OCI-LY7 (cell line): ENCODE measurements at places on chromosomes 16 and 17. TPM values are rescaled to one million over a fixed set of nuclear protein-coding genes. Genes with fewer than 3 reads are reported as not detected.
A peak's percentile ranks its signal among the peaks of the same experiment; 100 is the strongest.

Gene AANAT
- not detected in 2 replicates for total RNA-seq

Gene TNFRSF13B
- total RNA-seq, result 5.7 and 7.5 TPM in 2 replicates

Gene OR2C1
- total RNA-seq, result not detected in 2 replicates

Gene NPIPA2
- 4.9 and 10.7 TPM in 2 replicates for total RNA-seq

Gene ARHGDIG
- not detected in 2 replicates for total RNA-seq

Gene TMC8
- 219 and 236 TPM in 2 replicates for total RNA-seq

Gene DHRS7C
- total RNA-seq, result not detected in 2 replicates

Gene MYO15A
- 1.4 and 2.0 TPM in 2 replicates for total RNA-seq

Gene ENPP7
- total RNA-seq, result 0.42 and 0.53 TPM in 2 replicates

Gene TMEM100
- 0.30 TPM in 1 of 2 replicates, not detected in the other for total RNA-seq

Gene HOXB6
- not detected in 2 replicates for total RNA-seq

Gene PERCC1
- total RNA-seq, result not detected in 2 replicates

Gene IRX6
- not detected in 2 replicates for total RNA-seq

- no peak for DNase-seq
Measured at GRCh38 chr17:33595828-33596227, 302.7 kb upstream of the ASIC2 start.

- no peak for DNase-seq
Measured at GRCh38 chr16:88656291-88656980, 5.6 kb upstream of the CYBA start.

DNA sequence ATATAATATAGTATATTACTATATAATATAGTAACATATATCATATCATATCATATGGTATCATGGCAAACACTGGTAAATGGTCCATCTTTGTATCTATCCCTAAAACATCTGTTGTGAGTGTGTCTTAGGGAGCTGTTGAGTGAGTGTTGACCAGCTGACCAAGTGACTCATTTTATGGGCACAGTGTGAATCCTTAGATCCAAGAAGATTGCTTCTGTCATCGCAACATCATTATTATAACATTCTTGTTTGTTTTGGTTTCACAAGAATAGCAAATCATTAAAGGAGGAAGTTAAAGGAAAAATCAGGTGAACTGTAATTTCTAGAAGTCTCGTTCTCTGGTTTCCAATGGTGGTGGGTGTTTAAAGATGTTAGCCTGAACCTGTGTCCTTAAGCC is 11.7 kb upstream of the MAF start:
- DNase-seq, result no peak

DNA sequence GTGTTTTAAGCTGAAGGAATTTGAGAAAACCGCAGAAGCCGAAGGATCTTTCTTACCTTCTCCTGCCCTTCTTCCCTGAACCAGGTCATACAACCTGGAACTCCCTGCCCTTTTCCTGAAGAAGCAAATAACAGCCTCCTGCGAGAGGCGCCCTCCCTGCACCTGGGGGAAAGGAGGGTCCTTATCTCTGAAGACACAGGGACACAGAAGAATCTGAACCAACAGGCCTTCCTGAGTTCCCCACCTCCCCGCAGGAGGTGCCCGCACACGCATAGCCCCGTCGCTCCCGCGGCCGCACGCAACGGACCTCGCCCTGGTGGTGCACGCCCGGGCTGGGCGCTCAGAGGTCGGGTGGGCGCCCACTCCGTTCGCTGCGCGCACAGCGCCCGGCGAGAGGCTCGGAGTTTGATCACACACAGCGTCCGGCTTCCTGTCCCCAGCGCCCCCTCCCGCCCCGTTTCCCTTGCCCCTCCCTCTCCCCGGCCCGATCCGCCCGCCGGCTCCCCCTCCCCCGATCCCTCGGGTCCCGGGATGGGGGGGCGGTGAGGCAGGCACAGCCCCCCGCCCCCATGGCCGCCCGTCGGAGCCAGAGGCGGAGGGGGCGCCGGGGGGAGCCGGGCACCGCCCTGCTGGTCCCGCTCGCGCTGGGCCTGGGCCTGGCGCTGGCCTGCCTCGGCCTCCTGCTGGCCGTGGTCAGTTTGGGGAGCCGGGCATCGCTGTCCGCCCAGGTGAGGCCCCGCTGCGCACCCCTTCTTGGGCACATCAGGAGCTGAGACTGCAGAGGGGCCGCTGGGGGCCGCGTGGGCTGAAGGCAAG is at the start of gene TNFSF12:
Gene TNFSF12 (plus strand): TSS at position 474 of the 816 bp plus-strand sequence. CDS start 96 bp downstream, at position 570.
- DNase-seq, result no peak

- peak; percentile 46 for DNase-seq
Measured at GRCh38 chr16:72467157-72467759, 295.3 kb upstream of the PMFBP1 start.

GRCh38 chr16:2209258-2210008 is 1.2 kb downstream of the BRICD5 start:
- no peak for DNase-seq

GRCh38 chr17:57578608-57579225 is 166.4 kb downstream of the CCDC182 start:
- no peak for DNase-seq

DNA sequence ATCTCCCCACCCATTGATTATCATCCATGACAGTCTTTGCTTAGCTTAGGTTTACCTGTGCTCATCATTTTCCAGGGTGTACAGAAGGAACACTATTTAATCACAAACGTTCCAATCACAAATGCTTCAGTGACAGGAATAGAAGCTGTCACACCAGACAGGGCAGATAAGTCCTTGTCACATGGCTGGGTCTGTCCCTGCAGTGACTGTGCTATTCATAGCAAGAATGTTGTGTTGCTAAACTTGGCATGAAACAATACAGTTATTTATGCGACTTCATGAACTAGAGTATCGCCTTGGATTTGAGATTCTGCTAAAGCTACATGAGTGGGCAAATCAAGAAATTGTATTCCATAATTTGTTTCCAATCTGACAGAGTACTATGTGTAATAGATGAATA is 108.4 kb downstream of the CDH13 start:
- DNase-seq, result no peak

DNA sequence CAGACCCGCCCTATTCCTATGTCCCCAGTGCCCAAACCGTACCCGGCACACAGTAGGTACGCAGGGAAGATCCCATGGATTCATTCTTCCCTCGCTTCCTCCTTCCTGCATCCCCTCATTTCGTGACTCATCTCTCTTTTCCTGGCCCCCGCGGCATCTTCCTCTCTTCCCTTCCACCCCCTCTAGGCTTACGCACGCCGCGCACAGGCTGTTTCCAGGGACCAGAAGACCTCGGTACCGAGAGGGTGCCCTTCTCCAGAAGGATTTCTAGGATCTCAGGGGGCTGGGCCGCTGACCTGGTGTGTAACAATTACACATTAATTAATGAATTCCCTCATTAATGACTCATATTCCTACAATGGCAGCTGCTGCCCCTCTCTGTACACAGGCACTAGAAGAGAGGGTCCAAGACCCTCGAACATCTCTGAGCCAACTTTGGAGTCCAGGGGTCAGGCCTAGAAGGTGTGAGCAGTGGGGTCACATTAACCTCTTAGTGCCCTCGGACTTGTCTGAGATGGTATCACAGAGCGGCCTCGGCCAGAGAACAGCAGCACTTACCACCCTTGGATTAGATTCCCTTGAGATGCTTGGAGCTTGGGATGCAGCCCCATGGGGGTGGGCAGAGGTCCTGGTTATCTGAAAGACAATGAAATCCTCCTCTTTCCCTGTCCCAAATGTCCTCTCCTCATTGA is 16.8 kb upstream of the PLLP start:
- DNase-seq, result no peak

GRCh38 chr16:8941718-8942344 is 21.9 kb downstream of the USP7 start:
- no peak for DNase-seq

- peak; percentile 70 for DNase-seq
Measured at GRCh38 chr17:47324224-47325020, 667 bp downstream of the EFCAB13 start.

DNA sequence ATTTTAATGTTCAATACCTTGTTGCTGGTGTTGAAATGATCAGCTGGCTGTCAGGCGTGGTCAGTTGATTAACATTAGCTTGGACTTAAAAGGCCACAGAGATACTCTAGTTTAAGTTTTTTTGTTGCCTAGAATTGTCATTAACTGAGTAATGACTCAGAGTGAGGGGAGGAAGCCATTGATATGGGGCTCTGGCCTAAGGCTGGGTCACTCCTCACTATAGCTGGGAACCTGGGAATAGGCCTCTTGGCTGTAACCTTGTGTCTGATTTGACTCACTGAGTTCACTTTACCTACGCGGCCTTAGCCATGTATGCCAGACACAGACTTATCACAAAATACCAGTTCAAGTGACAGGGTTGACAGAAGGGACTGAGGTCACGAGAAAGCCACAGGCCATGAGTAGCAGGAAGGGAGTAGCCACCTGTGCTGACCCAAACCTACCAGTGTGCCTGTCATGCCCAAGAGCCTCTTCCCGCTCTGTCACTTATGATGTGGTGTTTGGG is 37.9 kb upstream of the ADCY7 start:
- no peak for DNase-seq

DNA sequence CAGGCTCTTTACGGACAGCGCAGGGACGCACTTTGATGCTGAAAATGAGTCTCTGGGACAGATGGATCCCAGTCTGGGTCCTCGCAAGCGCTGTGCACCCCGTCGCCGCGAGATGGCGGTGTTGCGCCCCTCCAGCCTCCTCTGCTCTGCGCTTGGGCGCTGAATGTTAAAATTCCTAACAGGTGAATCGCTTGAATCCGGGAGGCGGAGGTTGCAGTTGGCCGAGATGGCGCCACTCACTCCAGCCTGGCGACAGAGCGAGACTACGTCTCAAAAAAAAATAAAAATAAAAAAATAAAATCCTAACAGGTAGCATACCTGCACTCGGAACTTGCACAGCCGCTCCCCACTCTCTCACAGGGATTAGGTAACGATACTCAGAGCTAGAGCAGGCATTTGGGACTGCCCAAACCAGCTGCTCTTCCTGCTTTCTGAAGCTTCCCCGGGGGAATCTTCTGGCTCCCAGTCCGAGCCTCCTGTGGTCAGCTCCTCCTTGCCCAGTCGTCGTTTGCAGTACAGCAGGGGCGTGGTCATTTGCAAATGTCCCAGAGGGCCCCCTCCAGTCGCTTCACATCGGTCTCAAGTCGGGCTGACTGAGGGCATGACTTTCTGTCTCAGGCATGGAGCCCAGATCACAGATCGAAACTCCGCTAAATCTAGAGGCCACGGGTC is 26.2 kb upstream of the OSGIN1 start:
- DNase-seq, result peak; percentile 45

GRCh38 chr17:75394332-75394918 is 11.1 kb downstream of the GRB2 start:
- peak; percentile 43 for DNase-seq

GRCh38 chr17:42498828-42499227 is 37.2 kb upstream of the NAGLU start:
- no peak for DNase-seq

DNA sequence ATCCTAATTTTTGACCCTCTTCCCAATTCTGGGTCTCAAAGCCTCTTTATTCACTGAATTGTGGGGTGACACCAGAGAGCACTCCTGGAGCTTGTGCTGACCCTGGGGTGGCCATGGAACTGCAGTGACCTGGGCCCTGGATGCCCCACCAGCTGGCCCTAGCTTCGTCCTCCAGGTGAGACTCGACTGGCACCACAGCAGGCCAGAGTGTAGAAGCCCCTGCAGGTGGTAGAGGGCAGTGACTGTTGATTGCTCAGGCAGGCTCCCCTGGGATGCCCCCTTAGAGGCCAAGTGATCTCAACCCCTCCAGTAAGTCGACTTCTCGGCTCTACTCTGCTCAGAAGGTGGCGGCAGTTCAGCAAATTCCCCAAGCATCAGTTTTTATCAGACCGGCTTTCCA is 6.4 kb downstream of the FA2H start:
- no peak for DNase-seq

GRCh38 chr17:82457073-82457928 is 1.2 kb upstream of the NARF start:
- peak; percentile 39 for DNase-seq

DNA sequence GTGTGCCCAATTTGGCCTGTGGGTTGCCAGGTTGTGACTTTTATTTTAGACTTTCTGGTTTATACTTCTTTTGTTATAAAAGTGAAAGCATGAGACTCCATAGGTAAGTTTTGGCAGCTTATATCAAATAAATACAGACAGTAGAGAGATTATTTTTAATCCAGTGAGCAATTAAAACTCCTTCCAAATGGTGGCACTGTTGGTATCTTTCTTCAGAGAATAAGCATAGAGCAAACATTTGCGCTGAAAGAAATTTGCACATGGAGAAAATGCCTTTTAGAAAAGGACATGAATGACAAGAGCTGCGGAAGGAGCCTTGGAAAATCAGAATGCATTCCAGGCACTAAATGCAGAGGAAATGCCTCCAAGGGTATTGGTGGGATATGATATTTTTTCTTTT is 46.1 kb upstream of the DNAJA2 start:
- no peak for DNase-seq

DNA sequence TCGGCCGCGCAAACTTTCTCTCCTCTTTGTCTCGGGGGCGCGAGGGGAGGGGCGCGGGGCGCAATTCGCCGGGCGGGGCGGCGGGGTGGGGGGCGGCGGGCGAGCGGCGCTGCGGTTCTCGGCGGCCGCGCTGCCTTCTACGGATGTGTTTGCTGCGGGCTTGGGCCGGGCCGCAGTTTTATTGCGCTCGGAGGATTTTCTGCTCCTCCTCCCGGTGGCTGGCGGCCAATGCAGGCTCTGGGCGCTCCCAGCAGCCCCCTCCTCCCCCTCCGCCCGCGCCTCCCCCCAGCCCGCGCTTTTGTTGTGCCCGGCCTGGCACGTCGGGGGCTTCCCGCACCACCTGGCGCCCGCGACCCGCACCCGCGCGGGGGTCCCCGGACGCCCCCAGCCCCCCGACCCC is at the start of gene TIMP2:
Gene TIMP2 (minus strand): TSS at position 154 of the 400 bp plus-strand sequence. CDS start 299 bp downstream, outside the sequence.
- DNase-seq, result peak; percentile 52

- DNase-seq, result no peak
Measured at GRCh38 chr17:2111691-2112090, 56.8 kb downstream of the HIC1 start.

GRCh38 chr17:10069301-10069700 is 129.1 kb downstream of the GAS7 start:
- DNase-seq, result no peak

- peak; percentile 77 for DNase-seq
Measured at GRCh38 chr17:47663912-47664623, 14.3 kb downstream of the KPNB1 start.

DNA sequence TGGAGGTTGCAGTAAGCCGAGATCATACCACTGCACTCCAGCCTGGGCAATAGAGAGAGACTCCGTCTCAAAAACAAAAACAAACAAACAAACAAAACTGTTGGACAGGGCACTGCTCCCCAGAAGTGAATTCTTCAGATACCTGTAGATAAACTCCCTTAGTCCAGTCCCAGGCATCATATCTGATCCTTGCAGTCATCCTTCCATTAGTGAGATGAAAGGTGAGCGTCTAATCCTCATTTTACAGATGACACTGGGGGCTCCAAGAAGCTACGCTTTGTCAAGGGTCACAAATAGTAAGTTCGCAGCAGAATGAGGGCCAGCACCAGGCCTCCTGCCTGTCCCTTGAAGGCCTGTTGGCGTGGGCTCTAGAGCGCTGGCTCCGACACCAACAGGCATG is 102.0 kb downstream of the OR1D5 start:
- no peak for DNase-seq

DNA sequence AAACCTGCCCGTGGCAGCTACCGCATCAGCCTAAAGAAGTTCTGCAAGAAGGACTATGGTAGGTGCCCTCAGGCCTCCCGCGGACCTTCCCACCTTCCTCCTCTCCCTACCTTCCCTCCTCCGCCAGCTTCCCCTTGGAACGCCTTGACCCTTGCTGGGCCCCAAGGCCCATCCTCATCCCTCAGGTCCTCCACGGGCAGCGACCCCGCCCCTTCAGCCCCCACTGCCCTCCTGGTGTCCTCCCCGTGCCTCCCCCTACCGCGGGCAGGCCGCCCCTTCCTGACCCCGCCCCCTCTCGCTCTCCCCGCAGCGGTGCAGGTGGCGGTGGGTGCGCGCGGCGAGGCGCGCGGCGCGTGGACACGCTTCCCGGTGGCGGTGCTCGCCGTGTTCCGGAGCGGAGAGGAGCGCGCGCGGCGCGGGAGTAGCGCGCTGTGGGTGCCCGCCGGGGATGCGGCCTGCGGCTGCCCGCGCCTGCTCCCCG is 1.4 kb upstream of the TBC1D24 start:
- peak; percentile 59 for DNase-seq
